ENCODE measurements at places on chromosomes 1 and 21. TPM values are rescaled to one million over a fixed set of nuclear protein-coding genes. Genes with fewer than 3 reads are reported as not detected.

The LCA5L gene
- 5.4 TPM for polyA plus RNA-seq

- no peak for DNase-seq
Observed at GRCh38 chr1:41420860-41421259, 59.6 kb downstream of the FOXO6 start.

DNA sequence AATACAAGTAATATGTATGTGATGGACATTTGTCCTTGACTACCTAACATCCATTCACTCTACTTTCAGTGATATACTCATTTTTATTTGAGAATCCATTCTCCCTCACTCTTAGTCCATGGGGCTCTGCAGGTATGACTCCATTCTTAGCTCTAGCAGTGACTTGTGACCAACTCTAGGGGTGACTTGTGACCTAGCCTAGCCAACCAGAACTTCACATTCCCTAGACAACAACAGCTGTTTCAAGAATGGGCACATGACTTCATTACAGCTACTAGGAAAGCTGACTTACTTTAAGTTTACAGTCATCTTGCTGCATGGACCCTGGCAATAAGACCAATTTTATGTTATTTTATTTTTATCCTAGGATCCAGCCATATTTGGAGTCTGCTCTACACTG, 23.6 kb upstream of the DDX59 start:
- no peak for DNase-seq

GRCh38 chr1:62263006-62263813, 56.0 kb downstream of the KANK4 start:
- no peak for DNase-seq

- no peak for DNase-seq
Observed at GRCh38 chr21:24628046-24628445, 979.2 kb downstream of the MRPL39 start.

Measured in right renal cortex interstitium (tissue), 3 donors.